ENCODE measurements at places on chromosomes 5 and 9. TPM values are rescaled to one million over a fixed set of nuclear protein-coding genes. Genes with fewer than 3 reads are reported as not detected.

Gene NR4A3
- 0.24 TPM for total RNA-seq

Gene COMMD10
- total RNA-seq: 18.3 TPM

DNA sequence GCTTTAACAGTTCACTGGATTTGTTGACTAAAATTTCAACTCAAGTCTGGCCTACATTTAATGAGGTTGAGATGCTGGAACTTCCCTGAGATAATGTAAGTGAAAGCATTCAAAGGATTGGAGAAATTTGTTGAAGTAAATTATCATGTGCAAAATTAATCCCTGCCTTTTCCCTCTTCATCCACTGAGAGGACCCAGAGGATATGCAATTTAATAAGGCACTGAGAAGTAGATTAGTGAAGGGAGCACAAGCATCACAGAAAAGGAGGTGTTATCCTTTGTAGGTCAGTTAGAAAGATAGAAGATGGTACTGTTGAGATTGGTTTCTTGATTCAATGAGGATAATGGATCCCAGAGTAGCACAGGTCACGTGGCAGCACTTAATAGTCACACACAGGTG is 42.6 kb upstream of the ANKRD31 start:
- no peak for ATAC-seq

DNA sequence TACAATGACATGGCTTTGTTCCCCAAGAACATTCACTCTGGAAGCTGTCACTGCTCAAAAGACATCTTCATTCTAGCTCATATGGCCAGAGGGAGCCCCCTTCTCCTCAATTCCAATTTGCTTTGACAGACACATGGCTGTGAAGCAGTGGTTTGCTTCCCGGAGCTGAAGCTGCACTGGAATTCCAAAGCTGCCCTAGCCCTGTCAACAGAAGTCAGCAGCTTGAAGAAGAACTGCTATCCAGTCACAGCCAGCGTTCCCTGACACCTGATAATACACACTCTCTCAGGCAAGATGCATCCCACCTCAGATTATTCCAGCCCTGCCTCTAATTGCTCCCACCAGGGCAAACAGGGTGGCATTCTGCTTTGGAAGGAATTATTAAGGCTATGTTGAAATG is 93.7 kb downstream of the SEMA5A start:
- no peak for ATAC-seq

DNA sequence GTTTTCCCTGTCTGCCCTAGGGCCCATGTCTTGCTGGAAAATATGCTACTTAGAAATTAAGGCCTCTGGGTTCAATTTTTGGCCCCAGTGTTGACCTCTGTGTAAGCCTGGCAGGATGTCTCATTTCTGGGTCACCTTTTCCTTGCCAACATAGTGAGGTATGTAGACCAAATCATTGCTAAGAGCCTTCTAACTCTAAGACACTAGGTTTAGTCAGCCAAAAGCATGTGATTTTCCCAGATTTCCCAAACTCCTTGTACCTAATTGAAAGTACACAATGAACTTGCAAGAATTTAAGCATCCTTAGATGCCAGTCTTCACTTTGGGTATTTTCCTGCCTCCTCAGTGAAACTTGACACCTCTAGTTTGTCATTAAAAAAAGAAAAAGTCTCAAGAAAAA is 77.0 kb downstream of the GALNT10 start:
- ATAC-seq: no peak

DNA sequence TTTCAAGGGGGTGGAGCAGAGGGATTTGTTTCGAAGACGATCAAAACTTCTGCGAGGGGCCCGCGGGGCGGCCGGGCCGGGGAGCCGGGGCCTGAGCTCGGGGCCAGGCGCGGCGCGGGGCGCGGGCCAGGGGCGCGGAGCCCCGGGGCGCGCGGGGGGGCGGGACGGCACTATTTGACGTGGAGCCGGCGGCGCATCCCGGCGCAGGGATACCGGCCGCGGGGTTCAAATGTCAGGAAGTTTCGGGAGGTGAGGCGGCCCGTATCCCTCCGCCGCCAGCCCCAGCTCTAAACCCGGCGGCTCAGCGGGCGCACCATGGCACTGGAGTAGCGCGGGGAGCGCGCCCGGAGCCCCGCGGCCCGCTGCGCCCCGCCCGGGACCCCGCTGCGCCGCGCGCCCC is at the start of gene LMX1B:
Gene LMX1B (plus strand): TSS at position 278 of the 400 bp plus-strand sequence. CDS start 522 bp downstream, outside the sequence.
- no peak for ATAC-seq

DNA sequence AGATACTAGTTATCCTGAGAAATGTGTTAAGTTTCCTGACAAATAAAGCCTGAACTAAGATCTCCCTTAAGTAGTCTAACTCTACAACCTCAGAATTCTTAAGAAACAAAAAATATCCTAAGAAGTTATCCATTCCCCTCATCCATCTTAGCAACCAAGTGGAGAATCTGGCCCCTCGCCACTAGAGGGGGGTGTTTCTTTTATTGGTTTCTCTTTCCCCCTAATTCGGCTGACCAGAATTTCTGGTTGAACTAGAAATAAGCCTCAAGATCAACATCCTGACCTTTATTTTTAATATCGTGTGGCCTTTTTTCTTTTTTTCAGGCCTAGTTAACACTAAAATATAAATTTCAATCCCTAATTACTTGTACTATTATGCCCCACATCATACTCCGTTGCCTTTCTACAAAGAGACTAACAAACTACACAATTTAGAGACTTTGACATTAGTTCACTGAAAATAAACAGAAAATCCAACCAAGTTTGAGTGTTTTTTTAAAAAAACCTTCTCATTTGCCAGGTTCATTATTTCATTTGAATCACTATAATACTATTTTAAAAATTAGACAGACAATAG is 14.3 kb upstream of the NR4A3 start:
- ATAC-seq: peak; percentile 67

GRCh38 chr5:67774267-67774552 is 441.3 kb upstream of the PIK3R1 start:
- ATAC-seq: no peak

GRCh38 chr9:113978725-113979342 is 99.3 kb downstream of the AMBP start:
- no peak for ATAC-seq

DNA sequence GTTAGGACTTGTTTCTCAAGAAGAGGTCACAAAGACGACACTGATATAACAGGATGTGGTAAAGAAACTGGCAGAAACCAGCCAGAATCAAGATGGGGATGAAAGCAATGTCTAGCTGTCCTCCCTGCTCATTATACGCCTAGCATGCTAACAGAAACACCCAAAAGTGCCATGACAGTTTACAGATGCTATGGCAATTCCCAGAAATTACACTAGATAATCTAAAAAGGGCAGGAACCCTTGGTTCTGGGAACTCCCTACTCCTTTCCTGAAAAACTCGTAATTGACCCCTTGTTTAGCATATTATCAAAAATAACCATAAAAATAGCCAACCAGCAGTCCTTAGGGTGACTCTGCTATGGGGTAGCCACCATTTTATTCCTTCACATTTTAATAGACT is 10.9 kb upstream of the MRPS30 start:
- no peak for ATAC-seq

Gene EQTN
- total RNA-seq: not detected

DNA sequence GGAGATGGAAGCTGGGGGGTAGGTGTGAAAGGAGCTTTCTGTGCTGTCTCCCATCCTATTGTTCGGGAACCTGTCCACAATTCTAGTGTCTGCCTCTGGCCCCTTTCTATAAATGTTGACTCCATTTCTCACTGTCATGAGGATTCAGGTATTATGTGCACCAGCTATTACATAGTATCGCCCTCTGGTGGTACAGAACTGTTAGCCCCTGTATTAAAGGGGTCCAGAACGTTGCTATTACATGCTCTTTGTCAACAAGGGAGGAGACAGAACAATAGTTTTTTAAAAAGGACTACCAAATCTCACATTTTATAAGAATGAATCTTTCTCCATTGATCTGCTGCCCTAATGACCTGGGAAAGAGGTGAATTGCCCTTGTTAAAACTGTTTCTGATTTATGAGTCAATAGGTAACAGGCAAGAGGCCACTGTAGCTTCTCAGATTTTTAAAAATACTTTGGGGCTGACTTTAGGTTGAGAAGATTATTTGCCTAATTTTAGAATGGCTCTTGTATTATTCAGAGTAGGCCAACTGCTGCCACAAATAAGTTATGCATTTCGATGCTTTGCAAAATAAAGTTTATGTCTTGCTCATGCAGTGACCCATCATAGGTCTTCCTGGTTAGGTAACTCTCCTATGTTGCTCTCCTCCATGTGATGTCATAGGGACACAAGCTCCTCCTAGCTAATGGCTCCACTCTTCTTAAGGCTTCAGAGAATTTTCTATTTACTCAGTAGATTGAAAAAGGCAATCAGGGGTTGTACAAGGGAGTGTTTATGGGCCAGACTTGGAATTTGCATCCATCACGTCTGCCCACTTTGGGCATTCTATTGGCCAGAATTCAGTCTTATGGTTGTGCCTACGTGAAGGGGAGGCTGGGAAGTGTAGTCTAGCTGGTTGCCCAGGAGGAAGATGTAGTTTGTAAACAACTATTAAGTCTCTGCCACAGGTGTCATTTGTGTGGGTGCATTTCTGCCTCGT is 20.8 kb downstream of the DCANP1 start:
- ATAC-seq: peak; percentile 78

- no peak for ATAC-seq
Measured at GRCh38 chr9:80841888-80842287, 847.5 kb downstream of the TLE1 start.

DNA sequence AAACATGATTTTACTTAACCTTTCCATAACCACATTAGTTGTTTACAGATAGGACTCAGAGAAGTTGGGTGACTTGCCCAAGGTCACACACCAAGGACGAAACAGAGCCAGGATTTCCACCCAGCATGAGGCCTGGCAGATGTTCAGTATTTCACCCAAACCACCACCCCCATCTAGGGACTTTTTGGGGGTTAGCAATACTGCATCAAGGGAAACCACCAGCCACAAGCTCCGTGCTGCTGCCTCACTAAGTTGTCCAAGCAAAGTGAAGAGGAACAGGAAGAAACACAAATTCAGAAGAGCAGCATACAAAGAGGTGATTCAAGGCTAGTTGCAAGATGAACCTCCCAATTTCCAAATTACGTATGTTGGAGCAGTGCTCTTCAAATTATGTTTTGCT is 219.6 kb upstream of the RORB start:
- ATAC-seq: no peak

Gene CNTNAP3
- total RNA-seq: 8.5 TPM

DNA sequence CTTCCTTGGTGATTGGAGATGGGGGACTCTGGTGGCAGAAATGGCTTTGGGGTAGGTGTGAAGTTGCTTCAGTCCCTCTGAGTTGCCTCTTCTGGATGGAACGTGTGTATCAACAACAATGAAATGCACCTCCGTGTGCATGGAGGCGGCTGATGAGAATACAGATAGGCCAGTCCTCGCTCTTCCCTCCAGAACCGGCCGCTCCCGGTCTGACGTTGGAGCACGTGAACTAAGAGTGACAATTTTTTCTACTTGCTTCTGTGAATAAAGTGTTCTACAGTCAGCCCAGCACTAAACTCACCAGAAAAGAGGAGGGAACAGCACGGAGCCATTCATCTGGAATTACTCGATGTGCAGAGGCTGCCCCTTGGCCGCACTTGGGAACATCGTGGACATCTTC is 90.7 kb downstream of the ANKRD33B start:
- no peak for ATAC-seq

DNA sequence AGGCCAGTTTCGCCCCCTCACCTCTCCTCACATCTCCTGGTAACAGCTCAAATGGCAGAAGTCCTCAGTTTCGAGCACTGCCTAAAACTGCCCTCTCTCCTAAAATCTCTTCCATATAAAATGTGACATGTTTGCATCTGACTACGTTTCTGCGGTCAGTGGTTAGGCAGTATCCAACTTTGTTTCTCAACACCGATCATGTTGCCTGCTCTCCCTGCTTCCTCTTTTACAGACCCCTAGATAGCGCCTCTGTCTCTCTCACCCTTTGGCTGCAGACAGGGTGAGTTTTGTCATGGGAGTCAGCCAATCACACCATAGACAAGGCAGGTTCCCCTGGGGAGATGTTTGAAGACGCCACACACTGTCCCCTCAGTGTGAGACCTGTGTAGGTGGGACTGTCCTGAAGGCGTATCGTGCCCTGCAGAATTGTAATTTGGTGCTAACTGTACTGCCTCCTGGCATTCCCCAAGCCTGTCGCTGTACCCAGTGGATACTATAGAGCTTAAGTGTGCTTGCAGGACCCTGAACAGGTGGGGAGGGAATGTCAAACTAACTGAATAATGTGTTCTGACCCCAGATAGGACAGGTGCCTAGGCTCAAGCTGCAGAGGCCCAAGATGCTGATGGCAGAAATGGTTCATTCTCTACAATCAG is 1.1 kb downstream of the HEXB start:
- ATAC-seq: peak; percentile 8

Gene ARHGEF28
- 7.8 TPM for total RNA-seq

Gene GAPVD1
- 34.6 TPM for total RNA-seq

Data from esophagus mucosa (tissue), 1 donor.